ENCODE measurements at places on chromosomes 16 and 17.

- DNase-seq, result no peak
Observed at GRCh38 chr16:22052980-22053379, 39.4 kb upstream of the VWA3A start.

- no peak for DNase-seq
Observed at GRCh38 chr17:1447052-1447451, 9.0 kb downstream of the CRK start.

GRCh38 chr16:8964462-8964861 lies 756 bp upstream of the USP7 start:
- DNase-seq, result no peak

DNA sequence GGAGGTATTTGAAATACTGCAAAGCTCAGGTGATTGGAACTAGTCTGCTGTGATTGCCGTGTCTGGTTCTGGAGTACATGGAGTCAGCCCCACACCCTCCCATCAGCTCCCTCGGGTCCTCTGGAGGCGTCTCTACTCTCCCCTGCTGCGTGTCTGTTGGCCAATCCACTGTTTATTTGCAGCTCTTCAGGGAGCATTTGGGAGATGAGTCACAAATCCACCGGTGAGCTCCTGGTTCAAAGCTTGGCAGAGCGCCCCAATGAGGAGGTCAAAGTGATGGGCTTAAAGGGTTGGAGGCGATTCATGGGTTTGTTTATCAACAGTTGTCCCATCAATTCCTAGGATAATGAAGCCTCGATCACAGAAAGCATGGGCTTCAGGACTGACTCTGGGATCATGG lies 14.6 kb downstream of the CALB2 start:
- no peak for DNase-seq

DNA sequence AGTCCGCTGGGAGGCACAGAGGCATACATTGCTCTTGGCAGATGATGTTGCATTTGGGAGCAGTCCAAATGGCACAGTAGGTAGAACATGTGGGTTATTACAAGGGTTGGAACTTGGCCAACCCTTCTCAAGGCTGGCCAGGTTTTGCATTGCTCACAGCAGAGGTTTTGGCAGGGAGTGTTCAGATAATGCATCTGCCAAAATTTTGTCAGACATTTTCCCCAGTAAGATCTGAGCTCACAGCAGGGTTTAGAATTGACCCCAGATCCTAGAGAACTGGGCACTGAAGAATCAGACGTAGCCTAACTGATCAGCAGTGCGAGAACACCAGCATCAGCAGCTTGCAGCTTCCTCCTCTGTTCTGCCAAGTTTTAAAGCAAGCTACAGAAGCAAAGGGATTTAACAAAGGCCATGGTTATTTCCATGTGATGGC lies 468.8 kb upstream of the KIF2B start:
- DNase-seq, result no peak

DNA sequence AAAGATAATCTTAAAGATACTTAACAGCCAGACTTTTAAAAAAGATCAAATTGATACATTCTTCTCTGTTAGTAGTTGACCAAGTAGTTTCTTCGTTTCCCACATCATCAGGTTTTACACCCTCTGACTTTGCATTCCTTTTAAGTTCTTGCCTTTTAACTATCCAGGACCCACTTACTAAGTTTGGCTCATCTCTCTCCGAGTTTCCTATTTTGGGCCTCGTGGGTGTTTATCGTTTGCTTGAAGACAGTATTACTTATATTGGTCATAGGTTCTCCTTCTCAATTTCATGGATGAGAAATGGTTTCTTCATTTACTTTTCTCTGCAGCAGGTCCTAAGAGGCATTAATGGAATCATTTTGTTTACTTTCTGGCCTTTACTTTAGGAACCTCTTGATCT lies 43.2 kb downstream of the RPA1 start:
- no peak for DNase-seq

GRCh38 chr17:27338536-27338985 lies 44.6 kb downstream of the WSB1 start:
- DNase-seq, result no peak

GRCh38 chr17:32520104-32520701 lies 33.4 kb downstream of the CDK5R1 start:
- no peak for DNase-seq

GRCh38 chr17:6334386-6334785 lies 100.5 kb downstream of the AIPL1 start:
- DNase-seq, result no peak

DNA sequence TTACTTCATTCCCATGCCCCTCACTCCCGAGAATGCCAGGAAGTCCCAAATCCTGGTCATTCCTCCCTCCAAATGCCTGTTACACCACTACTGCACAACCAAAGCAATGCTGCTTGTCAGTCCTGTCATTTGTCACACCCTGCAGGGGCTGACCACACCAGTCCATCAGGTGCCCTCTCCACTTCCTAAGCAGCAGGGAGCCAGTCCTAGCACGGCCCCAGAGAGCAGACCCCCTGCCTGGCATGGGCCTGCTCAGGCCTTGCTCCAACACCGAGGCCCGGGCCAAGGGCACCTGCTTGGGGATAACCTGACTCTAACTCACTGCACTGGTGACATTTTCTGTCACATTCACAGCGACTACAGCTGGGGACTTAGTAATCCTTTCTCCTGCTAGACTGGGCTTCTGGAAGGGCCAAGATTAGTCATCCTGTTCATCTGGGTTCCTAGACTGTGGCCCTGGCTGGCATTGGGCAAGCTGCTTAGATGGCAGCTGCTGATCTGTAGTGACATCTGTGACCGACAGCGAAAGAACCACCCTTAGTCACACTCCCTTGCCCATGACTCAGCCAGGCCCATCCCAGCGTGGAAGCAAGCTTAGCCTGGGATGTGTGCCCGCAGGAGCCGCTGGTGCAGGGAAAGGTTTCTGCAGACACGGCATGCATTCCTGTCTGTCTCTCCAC lies 5.4 kb downstream of the ALYREF start:
- DNase-seq, result no peak

GRCh38 chr16:57614944-57615343 lies 13.5 kb upstream of the ADGRG1 start:
- no peak for DNase-seq

GRCh38 chr17:61380836-61381525 lies 18.7 kb upstream of the TBX2 start:
- no peak for DNase-seq

GRCh38 chr16:53282975-53283946 lies 151.0 kb upstream of the RBL2 start:
- peak; percentile 47 for DNase-seq

GRCh38 chr16:27700304-27700995 lies 150.5 kb downstream of the KATNIP start:
- no peak for DNase-seq
